ENCODE measurements at places on chromosomes 4 and X. TPM values are rescaled to one million over a fixed set of nuclear protein-coding genes. Genes with fewer than 3 reads are reported as not detected.

Gene BBS12
- total RNA-seq, result 3.6 TPM

Gene HSPA4L
- total RNA-seq, result 2.5 TPM

Gene PNMA5
- total RNA-seq, result not detected

Gene ERAS
- not detected for total RNA-seq

Gene CT45A2
- not detected for total RNA-seq

Data from osteocyte (in vitro differentiated cells).